ENCODE measurements at places on chromosomes 16 and 17.

DNA sequence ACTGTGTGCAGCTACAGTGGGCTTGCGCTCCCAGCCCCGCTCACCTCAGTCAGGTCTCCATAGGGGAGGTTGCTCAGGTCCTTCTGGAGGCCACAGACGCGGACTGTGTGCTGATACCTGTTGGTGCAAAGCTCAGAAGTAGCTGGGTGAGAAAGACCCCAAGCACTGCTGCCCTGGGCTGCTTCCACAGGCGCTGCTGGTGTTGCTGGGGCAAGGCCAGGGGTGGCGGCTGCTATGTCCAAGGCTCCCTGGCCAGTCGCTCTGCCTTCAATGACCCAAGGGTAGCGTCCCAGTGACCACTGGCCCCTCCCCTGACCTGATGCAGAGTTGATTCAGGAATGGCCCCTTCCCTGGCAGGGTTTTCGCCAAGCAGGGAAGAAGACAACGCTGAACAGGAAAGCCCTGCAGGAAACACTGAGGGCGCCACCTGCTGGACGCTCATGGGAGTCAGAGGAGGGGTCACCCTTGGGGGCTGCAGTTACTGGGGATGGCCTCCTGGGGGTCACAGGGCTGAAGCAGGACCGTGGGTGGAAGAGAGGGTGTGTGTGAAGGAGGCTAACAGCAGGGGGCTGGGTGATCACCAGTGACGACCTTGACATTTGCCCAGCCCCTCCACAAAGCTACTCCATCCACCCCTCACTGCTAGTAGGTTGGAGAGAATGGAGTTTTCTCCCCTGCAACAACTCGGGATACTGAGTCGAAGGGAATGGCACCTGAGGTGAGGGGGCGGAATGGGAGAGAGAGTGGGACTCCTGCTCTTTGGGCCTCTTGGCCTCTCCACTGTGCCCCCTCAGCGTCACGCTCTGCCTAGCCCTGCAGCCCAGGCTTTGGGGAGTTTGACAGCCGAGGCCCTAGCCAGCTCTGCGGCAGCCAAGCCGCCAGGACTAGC is 38.3 kb downstream of the ABCC12 start:
- peak; percentile 59 for DNase-seq

- no peak for DNase-seq
These were observed 33.2 kb downstream of the SPACA3 start for GRCh38 chr17:33024688-33025486.

- no peak for DNase-seq
These were observed 79.3 kb downstream of the EMP2 start for GRCh38 chr16:10501016-10501607.

- no peak for DNase-seq
These were observed 11.3 kb downstream of the DOK4 start for GRCh38 chr16:57474671-57475661.

- DNase-seq = peak; percentile 32
These were observed at the start of gene DLX3 for GRCh38 chr17:49995055-49995738. TSS of gene DLX3 (minus strand) at chr17:49995224. CDS start at chr17:49994998, 226 bp downstream.

GRCh38 chr17:13931800-13932460 is 137.4 kb upstream of the COX10 start:
- DNase-seq = no peak

GRCh38 chr16:75012380-75013081 is 13.7 kb downstream of the ZNRF1 start:
- DNase-seq = peak; percentile 9

GRCh38 chr16:54938212-54939028 is 7.8 kb downstream of the IRX5 start:
- no peak for DNase-seq

DNA sequence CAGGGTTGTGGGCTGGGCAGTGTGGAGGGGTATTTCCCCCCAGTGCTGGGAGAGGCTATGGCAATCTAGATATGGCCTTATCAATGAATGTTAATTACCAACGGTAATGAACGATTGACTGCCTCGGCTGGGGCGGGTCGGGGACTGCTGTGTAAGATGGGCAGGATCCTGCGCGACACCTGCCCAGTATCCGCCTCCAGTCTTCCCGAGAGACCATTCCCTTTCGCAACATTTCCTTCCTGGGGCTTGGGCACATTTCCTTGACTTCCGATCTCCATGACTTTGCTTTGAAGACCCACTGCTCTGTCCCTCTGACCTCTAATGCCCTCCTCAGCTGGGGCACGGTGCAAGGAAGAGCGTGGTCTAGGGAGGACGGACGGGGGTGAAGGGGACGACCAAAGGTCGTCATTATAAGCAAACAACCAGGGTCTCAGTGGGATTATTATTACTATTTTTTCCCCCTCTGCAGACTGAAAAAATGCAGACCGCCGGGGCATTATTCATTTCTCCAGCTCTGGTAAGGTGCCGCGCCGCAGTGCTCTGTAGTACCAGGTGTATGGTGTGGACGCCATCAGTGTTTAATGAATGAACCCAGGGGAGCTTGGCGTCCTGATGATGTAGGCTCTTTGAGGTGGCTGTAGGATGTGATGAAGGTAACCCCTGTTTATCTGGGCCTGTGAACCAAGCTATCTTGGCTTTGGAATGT is 506 bp downstream of the ATP5MC1 start:
- no peak for DNase-seq
